Activated naive CD4-positive, alpha-beta T cell (primary cell): ENCODE measurements at places on chromosomes 5 and 9.

GRCh38 chr9:2489838-2490314 lies 131.7 kb upstream of the VLDLR start:
- no peak for DNase-seq

- DNase-seq, result no peak
Observed at GRCh38 chr5:96597438-96598020, 64.6 kb upstream of the CAST start.

DNA sequence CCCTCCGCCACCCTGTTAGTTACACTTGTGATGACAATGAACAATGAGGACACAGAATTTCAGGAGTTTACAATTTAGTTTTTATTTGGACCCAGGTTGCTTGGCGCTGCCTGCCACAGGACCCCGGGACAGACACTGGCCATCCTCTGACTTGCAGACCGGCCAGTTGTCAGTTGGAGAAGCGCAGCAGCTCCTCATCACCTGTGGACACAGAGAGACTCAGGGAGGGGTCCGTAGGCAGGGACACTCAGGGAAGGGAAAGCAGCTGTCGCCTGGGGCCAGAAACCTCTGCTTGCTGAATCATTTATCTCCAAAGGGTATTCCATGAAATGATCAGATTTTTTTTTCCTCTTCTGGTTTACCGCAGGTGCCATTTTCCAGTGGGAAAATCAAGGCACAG lies 18.0 kb downstream of the AMBP start:
- no peak for DNase-seq

- no peak for DNase-seq
Observed at GRCh38 chr9:5336688-5337087, 3.0 kb downstream of the RLN1 start.

DNA sequence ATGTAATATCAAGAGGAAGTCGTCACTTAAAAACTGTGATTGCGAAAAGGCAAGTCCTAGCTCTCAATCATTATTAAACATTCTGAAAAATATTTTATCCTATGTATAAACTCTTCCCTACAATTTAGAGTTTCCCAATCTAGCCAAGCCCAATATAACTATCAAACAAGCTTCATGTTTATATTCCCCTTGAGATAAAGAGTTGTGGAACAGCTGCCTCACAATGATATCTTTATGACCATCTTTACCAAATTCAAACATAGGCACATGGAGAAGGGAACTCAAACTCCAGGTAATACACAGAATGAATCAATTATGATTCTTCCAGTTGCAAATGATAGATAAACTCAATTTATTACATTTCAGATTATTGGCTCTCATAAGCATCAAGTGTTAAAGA lies 1468.7 kb downstream of the EFNA5 start:
- no peak for DNase-seq
